ENCODE measurements at places on chromosomes 6 and 20. TPM values are rescaled to one million over a fixed set of nuclear protein-coding genes. Genes with fewer than 3 reads are reported as not detected.

- DNase-seq, result peak; percentile 10
These were observed 22.2 kb upstream of the GABRR1 start for GRCh38 chr6:89239338-89239737.

DCDC2 gene
- not detected for total RNA-seq

DNA sequence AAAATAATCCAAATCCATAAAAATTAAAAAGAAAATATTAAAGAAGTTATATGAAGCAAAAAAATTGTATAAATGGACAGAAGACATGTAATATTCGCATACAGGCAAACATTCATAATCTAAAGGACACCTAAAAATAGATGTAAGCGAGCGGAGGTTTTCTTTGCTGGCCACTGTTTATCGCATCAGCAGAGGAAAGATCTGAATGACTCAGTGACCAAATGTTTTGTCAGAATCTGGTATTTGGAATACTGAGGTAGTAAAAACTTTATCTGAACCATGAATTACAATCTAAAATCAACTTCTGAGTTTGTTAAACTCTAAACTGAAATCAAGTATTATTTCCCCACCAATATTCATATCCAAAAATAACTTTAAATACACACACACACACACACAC lies 7.8 kb downstream of the TSPYL4 start:
- DNase-seq, result no peak

DNA sequence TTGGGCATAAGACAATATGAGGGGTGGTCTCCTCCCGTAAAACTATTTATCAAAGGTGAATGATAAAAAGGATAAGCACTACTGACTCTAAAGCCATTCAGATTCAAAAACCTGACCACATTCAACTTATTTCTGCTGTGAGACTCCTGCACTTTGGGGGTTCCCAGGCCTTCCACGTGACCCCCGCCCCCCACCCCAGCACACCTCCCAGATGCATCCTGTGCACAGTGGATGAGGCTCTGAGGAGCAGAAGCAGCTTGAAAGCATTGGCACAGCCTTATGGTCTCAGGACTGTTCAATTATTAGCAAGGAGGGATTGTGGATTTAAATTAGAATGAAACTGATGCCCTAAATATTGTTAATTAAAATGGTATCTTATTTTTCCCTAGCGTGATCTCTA lies 55.1 kb upstream of the SAMD5 start:
- DNase-seq, result no peak

DNA sequence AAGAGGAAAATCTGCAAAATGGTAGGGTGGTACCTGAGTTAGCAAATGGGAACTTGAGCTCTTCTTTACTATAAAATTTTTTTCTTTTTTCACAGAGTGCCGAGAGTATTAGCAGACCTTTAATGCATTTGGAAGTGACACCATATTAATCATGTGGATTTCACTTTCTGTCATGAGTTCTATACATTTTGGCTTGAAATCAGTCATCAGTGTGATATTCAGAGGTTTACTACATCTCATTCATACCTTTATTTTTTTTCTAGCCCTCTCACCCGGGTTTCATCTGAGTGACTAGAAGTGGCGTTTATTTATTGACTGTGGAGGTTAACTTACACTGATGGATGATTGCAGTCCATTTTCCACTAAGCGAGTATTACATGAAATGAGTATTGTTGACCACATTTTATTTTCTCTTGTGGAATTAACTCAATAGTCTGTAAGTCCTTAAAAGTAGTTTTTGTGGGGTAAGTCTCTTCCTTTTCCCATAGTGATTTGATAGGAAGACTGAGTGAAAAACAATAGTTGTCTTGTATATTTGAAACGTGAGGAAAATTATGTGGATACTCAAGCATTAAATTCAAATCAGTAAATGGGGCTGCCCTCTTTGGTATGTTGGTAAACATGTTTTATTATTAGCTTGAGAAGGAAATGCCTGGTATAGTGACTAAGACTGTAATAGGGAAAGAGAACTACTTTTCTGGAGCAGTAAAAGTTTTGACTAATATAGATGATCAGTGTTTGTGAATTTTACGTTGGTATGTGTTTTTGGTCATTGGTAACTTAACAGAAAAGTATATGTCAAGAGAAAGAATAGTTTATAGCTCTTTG lies 55.5 kb downstream of the JARID2 start:
- DNase-seq, result no peak

DNA sequence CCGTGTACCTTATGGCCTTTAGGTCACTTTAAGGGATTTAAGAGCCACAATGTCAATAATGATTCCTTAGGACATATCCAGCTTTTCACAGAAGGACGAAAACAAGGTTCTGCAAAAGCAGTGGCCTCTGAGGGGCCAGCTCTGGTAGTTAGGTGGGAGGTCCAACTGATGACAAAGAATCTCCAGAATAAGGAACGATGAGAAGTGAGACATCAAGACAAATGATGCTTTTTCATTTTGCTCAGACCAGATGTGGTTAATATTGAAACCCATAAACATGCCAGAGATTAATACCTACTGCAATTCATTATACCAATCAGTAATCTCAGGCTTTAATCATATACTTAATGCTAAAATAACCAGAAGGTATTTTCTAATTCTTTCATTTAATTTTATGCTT lies 1.9 kb downstream of the C6orf58 start:
- DNase-seq, result no peak

ANKS1A gene
- 8.0 TPM for total RNA-seq

DNA sequence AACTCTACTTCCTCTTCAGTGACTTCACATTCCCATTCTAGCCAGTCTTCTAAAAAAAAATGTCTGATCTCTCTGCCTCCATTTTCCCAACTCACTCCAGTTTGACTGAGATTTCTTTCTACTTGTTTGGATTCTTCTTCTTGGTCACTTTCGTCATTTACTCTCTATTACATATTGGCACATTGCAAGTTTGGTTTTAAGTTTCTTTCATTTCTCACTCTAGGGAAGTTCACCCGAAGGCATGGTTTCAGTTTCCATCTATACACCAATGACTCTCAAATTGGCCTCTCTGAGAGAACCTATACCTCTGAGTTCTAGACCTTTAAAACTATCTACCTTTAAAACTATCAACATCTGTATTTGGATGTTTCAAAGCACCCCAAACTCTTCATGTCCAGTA lies 51.3 kb downstream of the CD109 start:
- DNase-seq, result no peak

ZFP57 gene
- total RNA-seq, result 2.6 TPM

- DNase-seq, result no peak
These were observed 266.9 kb upstream of the STXBP5 start for GRCh38 chr6:146937316-146937715.

GRCh38 chr6:144878577-144878976 lies 593.4 kb downstream of the UTRN start:
- DNase-seq, result no peak

DNA sequence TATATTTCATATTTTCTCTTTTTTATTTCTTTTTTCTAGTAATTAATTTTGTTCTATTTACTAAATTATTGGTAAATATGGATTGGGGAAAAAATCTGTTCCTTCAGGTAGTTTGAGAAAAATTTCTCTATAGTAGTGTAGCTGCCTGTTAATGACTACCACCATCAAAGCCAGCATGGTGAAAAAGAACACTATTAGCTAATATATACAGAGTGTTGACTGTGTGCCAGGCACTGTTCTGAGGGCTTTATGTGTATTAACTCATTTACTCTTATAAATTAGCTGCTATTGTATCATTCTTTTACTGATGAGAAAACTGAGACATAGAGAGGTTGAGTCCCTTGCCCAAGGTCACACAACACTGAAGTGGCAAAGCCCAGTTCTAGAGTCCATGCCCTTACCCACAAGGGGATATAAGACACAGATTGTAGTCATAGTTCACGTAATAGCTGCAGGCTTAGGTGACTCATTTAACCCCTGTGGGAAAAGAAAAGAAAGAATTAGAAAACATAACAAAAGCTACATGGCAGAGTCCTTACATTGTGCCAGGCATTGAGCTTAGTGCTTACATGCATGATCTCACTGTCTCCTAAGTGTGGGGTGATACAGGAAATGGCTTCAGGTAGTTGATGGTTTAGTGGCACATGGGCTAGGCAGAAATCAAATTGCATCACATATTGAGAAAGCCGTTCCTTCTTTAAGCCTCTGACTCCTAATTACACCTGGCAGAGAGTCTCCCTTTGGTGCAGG lies 12.2 kb upstream of the AKIRIN2 start:
- DNase-seq, result no peak

DNA sequence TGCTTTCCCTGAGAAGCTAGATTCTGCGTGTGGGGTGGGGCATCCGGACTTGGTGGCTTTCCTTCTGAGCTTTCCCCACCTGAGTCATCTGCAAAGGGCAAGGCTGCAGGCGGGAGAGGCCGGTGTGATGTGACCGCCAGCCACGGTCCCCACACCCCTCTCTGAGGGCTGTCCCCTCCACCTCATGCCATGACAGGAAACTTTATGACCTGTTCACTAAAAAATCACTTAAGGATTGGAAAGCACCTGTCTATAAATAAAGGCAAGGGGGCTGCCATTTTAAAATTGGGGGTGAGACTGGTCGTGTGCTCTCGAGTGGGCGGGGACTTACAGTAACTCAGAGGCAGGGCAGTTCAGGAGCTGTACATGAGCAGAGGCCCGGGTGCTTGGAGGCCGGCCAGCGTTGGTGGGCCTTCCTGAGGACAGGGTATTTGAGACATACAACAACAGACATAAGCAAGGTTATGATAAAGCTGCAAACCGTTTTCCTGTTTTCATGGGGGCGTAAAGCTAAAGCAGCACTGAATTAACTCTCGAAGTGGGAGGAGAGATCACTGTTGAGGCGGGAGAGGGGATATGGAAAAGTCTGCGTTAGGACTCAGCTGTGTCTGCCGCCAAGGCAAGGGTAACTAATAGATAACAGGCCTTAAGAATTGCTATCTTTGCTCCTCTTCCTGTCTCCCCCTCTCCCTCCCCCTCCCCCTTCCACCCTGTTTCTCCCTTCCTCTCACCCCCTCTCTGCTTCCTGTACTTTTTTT lies 16.1 kb upstream of the SERPINB1 start:
- peak; percentile 67 for DNase-seq

SCRT2 gene
- not detected for total RNA-seq

- DNase-seq, result no peak
These were observed 130.4 kb upstream of the AKAP12 start for GRCh38 chr6:151109361-151109760.

BPIFA2 gene
- total RNA-seq, result not detected

DNA sequence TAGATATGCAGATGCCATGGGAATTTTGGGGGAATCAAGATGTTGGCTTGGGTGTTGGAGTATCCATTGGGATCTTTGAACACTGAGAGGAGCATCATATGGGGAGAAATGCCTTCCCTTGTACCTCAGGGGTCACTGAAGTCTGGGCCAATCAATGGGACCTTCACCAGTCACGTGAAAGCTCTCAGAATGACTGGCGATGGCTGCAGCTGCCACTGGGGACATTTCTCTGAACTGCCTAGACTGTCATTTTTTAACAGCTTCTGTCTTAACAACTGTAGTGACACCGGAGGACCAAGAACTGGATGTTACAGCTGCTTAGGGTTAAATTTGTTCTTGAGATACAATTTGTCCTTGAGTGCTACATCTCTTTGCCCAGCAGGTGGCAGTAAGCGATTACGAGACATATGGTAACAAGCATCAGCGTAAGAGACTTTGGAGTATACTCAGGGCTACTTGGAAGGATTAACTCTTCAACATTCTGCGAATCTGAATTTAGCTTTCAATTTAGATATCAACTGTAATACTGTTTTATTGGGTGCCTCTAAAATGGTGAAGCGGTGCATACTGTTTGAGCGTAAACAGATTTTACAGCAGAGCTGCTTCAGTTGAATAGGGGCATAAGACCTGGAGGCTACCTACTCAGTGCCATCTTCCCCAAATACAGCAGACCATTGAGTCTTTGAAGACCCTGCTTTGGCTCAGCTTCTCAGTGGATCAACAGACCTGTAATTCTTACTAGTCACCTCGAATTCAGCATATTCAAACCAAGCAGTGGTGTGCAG lies 36.0 kb downstream of the CCN2 start:
- peak; percentile 31 for DNase-seq

HAO1 gene
- not detected for total RNA-seq

ULBP1 gene
- total RNA-seq, result 0.41 TPM

ENPP3 gene
- 16.3 TPM for total RNA-seq

DNA sequence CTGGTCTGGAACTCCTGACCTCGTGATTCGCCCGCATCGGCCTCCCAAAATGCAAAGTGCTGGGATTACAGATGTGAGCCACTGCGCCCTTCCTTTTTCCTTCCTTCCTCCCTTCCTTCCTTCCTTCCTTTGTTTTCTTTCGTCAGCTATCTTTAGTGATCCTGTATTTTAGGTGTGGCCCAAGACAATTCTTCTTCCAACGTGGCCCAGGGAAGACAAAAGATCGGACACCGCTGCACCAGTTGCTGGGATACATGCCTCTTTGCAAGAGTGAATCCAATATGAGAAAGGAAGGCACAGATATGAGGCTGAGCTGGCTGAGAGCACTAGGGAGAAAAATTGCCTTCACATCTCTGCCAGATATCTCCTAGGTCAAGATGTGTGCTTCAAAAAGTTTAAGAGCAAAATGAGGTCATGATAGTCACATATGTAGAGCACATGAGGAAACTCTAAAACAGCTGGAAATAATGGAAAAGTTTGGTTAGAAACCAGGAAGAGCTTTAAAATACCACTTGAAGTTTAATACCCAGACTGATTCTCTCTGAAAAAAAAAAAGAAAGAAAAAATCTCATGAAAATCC lies 41.8 kb downstream of the OR2B2 start:
- no peak for DNase-seq

DNA sequence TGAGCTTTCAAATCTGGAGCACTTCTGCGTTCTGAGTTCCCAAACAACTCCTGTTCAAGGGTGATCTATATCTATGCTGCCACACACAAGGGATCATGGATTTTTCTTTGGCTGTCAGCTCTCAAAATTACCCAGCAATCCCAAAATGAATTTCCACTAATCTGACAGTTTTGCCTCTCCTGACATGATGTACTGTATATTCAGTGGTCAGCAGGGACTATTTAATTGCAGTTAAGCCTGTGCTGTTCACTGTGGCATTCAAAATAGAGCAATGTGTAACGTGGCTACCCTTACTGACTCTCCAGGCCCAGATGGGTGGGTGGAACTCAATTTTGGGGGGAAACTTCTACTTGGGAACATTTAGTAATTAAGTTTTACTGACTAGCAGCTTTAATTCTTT lies 283.8 kb upstream of the TSHZ2 start:
- DNase-seq, result no peak

RAET1G gene
- total RNA-seq, result not detected

SLCO4A1 gene
- 59.2 TPM for total RNA-seq

- no peak for DNase-seq
These were observed 79.9 kb downstream of the TOX2 start for GRCh38 chr20:43994486-43995100.

All from activated T-helper 2 cell treated with anti-CD3 and anti-CD28 coated beads, Interferon-gamma antibody, Interleukin-2, Interleukin-4, amounts not matched to agents 10 μg/mL and 5 μg/mL and 100 μg/mL, durations not matched to agents 14 hours and 24 hours and 36 hours (primary cell).